ENCODE measurements at places on chromosomes 3 and 15.
A peak's percentile ranks its signal among the peaks of the same experiment; 100 is the strongest.

- DNase-seq, result no peak
These were observed 48.0 kb downstream of the LINGO1 start for GRCh38 chr15:77584691-77585090.

DNA sequence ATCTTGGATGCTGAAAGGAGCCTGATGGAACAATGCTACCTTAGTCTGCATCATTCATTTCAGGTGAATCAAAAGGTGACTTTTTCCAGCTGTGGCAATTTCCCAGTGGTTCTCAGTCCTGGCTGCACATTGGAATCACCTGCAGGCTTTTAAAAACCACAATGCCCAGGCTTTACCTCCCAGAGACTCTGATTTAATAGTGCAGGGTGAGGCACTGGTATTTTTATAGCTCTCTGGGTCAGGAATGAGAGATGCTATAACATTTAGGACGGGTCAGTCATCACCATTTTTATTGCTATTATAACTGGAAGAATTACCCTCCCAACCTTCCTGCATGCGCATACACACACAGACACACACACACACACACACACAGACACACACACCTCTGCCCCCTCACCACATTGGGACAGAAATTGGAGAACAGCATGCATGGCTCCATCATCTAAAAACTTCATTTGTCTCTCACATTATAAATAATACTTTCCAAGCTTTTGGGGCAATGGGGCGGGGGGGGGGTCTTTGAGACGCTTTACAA, 41.1 kb downstream of the LARP6 start:
- no peak for DNase-seq

DNA sequence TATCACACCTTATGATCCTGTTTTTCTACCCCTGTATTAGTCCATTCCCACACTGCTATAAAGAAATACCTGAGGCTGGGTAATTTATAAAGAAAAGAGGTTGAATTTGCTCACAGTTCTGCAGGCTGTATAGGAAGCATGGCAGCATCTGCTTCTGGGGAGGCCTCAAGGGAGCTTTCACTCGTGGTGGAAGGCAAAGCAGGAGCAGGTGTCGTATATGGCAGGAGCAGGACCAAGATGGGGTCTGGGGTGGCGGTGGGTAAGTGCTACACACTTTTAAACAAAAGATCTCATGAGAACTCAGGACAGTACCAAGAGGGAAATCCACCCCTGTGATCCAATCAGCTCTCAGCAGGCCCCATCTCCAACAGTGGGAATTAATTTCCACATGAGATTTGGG, 15.4 kb upstream of the SCAP start:
- DNase-seq, result no peak

DNA sequence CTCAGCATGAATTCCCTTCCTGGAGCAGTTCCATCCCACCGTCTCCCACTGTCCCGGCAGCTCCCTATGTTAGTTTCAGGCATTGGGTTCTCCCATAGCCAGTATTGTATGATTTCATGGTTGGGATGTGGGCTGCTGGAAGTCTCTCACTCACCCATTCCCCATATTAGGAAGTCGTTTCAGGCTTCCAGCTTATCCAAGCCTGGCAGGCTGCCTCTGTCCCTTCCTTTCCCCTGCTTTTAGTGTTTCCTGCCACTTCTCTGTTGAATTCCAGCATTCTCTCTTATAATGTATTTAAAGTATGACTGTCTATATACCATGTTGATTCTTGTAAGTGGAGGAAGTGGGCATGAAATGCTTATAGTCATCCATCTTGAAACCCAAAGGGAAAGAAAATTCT, 309.7 kb upstream of the RBMS3 start:
- DNase-seq, result peak; percentile 5

- no peak for DNase-seq
These were observed 206.8 kb upstream of the IL12A start for GRCh38 chr3:159781867-159782266.

DNA sequence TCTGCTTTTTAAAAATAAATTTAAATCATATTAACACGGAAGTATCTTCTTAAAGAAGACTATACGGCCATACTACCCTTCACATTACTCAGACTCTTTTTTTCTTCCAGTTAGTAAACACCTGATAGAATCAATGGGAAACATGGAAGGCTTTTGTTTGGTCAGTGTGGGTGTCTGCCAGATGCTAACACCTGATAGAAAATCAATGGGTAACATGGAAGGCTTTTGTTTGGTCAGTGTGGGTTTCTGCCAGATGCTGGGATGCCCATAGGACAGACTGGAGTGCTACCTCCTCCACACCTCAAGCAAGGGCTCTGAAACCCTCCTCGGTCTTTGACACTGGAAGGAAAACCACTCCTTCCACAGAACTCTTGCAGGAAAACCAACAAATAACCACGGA, 29.2 kb downstream of the HACL1 start:
- no peak for DNase-seq

GRCh38 chr3:64037084-64037483, 13.8 kb upstream of the PSMD6 start:
- DNase-seq, result no peak

GRCh38 chr3:10011631-10012030, 14.6 kb upstream of the FANCD2 start:
- DNase-seq, result no peak

- no peak for DNase-seq
These were observed 12.1 kb upstream of the CPB1 start for GRCh38 chr3:148815316-148816110.

DNA sequence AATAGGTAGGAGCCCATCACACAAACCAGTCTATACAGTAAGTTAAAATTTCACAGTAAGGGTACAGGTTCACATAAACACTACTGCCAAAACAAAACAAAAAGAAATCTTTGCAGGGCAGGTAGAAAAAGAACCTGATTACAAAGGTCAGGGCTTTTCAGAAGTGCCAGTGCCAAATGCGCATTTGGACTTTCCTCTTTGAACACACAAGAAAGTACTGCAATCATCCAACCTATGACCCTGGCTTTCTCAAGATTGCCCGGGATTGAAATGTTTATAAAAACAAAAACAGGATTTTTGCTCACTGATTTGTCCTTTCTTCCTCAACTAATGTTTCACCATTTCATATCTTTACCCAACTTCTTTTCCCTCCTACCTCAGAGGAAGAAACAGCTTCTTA, 47.4 kb downstream of the CBLB start:
- no peak for DNase-seq

GRCh38 chr3:184296616-184297015, 2.4 kb upstream of the PSMD2 start:
- DNase-seq, result no peak

GRCh38 chr3:146337991-146338390, 87.1 kb upstream of the PLSCR4 start:
- peak; percentile 37 for DNase-seq

DNA sequence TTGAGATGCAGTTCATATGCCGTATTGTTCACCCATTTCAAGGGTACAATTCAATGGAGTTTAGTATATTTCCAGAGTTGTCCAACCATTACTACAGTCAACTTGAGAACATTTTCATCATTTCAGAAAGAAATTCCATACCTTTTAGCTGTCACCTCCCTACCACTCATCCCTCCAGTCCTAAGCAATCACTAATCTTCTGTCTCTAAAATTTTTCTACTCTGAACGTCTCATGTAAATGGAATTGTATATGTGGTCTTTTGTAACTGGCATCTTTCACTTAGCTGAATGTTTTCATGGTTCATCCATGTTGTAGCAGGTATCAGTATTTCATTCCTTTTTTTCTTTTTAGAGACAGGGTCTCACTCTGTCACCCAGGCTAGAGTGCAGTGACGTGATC, 51.1 kb downstream of the CMTM7 start:
- DNase-seq, result peak; percentile 68

GRCh38 chr3:138774529-138775253, 60.0 kb downstream of the PIK3CB start:
- peak; percentile 99 for DNase-seq

DNA sequence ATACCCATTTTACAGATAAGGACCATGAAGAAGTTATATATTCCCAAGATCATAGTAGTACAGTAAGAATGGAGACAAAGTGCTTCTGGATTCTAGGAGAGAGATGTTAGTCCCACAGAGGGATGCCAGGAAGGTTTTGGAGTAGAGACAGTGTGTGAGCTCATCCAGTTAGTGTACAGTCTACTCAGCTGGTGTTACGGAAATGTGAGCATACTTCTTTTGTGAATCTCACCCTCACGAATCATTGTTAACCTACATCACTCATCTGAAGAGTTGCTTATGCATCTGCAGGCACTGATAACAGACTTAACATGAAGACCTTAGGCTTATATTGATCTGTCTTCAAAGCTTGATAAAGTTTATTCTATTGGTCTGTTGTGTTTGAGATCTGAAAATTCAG, 106.6 kb upstream of the PTPRG start:
- DNase-seq, result peak; percentile 61

- no peak for DNase-seq
These were observed 4.5 kb downstream of the B2M start for GRCh38 chr15:44715797-44716334.

GRCh38 chr3:78670094-78670493, 1097.7 kb downstream of the ROBO1 start:
- no peak for DNase-seq

Data from fibroblast of skin of right biceps (primary cell).